Stimulated activated CD8-positive, alpha-beta memory T cell treated with anti-CD3 and anti-CD28 coated beads, Interleukin-4, amount 100 ng/mL, for 24 hours (primary cell): ENCODE measurements at places on chromosomes 2 and 18.

DNA sequence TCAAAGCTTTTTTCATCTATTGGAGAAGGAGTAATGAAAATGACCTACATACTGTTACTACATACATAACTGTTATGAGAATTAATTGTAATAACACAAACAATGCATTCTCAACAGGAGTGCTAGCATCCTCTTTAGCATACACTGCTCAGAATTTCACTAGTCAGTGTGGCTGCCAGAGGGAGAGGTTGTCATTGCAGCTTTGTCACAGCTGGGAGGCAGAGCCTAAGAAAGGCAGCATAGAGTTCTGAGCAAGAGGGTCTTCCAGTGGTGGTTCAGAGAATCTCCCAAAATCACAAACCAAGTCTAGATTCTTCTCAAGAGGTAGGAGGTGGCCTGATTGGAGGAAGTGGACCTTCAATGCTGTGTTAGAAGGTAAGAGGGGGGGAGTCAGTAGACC lies 286.7 kb upstream of the CYRIA start:
- DNase-seq = no peak

DNA sequence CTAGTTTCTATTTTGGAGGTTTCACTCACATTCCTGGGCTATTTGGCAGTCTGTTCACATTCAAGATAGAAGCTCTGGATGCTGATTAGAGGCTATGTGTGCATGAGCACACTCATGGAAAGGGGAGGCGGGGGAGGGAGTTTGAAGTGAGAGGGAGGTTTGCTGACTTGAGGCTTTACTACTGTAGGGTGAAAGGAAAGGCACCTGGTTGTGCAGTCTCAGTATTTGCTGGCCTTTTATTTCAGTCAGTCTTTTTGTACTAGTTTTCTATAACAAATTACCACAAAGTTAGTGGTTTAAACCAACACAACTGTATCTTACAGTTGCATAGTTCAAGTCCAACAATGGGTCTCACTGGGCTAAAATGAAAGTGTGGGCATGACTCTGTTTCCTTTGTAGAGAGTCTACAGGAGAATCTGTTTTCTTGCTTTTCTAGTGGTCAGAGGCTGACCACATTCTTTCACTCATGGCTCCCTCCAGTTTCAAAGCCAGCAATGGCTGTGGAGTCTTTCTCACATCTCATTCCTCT lies 47.7 kb upstream of the NR4A2 start:
- DNase-seq = no peak

DNA sequence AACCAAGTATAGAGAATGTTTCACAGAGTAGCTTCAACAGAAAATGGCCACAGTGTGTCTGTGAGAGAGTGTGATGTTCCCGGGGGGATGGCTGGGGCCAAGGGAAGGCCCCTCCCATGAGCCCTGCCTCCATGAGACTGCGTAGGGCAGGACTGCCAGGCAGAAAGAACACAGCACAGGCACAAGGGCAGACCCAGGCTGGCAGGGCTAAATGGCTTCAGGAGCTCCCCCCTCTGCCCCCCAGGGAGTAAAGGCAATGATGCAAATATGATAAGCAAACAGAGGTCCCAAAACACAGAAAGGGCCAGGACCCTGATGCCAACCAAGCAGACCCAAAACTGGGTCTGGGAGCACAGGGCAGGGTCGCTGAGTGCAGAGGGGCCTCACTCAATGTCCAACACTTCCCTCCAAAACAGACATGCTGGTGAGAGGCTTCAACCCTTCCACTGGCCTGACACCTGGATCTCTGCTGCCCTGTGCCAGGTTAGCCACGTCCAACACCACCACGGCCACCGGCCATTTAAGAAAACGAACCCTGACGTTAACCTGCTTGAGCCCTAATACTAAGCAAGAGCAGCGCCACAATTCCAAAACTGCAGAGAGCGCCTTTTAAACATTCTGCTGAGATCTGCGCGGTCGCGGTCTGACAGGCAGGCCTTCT lies 90.3 kb downstream of the HDAC4 start:
- no peak for DNase-seq

DNA sequence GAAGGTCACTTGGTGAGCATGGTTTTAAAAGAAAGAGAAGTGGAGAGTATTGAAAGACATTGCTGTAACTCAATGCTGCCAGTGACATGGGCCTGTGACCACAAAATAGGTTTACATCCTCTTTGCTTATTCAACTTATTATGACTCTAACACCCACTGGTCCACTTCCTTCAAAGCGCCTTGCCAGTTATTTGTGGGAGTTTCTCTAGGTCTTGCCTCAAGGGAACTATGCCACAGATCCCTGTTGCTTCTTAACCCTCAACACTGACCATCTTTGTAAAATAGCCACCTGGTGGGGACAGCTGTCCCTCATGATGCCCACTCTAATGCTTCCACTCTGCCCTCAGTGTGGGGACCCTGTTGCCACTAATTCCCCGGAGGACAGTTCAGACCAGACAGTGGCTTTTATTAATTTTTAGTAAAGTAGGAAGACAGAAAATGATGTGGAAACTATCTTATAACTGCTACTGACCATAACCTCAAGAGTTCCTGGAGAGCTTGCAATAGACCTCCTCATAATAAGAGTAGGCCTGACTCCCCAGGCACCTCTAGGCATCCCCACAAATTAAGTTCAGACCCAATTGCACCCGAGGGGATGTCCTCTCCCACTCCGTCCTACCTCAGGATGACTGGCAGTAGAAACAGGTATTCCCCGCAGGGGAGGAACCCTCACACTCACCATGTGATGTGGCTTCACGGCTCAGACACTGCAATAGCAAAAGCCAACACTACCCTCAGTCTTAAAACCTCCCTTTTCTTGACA lies 31.3 kb upstream of the SLC25A52 start:
- DNase-seq = no peak

- no peak for DNase-seq
These were observed 143.7 kb downstream of the ATL2 start for GRCh38 chr2:38233231-38233983.

DNA sequence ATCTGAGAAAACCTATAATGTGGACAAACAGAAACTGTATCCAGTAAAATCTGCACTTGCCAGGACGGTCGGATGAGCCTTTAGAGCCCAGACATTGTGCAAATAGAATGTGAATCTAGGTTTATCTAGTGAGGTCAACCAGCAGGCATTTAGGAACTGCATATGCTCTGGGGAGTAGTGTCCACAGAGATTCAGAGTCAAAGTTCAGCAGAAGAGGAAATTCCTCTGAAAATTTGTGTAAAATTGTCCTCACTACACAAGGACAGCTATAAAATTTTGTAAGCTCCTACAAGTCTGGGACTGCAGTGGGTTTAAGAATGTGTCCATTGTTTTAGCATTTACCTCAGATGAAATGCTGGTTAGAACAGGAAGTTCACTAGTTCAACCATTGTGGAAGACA lies 9.8 kb upstream of the NDUFV2 start:
- no peak for DNase-seq
